Activated CD4-positive, CD25-positive, alpha-beta regulatory T cell (primary cell): ENCODE measurements at places on chromosomes 12 and 14.

GRCh38 chr12:100267603-100268281 lies 765 bp downstream of the SCYL2 start:
- no peak for DNase-seq

DNA sequence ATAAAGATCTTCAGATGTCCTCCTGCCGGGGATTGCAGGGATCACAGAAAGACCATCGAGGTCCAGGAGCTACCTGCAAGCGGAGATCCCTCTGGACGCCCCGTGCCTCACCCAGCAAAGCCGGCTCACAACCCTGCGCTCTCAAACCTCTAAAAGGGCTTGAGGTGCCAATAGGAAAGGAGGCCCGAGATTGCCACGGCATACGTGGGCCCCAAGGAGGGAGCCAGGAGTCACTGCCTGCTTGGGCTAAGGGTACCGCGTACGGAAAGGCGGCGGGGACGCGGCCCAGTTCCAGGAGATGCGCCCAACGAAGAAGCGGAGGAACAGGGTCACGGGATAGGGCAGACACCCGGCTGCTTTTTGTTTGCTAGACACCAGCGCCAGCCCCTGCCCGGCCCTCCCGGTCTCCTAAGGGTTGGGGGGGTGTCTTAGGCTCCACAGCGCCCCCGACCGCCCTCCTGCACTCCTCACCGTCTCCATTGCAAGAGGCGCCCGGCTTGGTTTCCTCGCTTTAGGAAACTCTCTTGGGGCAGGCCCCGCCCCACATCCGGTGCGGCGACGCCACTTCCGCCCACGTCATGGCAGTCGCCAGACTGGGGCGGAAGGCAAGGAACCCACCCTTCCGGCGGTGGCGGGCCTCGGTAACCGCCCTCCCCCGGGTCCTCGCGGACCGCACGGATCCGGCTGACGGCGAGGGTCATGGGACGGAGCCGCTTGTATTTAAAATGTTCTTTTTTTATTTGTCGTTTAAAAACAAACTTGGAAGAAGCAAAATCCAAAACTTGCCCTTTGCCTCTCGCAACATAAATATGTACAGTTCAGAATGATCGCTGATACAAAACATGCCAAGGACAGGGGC lies at the start of gene PRKAG1:
Gene PRKAG1, minus strand, starts transcription at position 516 of the 859 bp plus-strand sequence. Its CDS starts 36 bp downstream, at position 480.
- peak; percentile 89 for DNase-seq

DNA sequence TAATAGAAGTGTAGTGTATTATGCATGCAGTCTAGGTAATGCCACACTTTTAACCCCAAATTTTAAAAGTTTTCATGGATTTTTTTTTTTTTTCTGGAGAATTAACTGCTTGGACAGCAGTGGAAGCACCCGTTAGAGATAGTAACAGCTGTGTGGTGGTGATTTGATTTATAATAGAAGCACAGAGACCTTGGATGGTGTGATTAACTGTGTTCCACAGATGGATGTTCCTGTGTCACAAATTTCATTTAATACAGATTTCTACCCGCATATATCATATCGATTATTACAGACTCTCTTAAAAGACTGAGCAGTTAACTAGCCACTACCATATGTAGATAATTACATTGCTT lies 47.0 kb downstream of the IFT81 start:
- DNase-seq, result no peak

GRCh38 chr12:106758349-106759110 lies 16.0 kb upstream of the RIC8B start:
- no peak for DNase-seq

DNA sequence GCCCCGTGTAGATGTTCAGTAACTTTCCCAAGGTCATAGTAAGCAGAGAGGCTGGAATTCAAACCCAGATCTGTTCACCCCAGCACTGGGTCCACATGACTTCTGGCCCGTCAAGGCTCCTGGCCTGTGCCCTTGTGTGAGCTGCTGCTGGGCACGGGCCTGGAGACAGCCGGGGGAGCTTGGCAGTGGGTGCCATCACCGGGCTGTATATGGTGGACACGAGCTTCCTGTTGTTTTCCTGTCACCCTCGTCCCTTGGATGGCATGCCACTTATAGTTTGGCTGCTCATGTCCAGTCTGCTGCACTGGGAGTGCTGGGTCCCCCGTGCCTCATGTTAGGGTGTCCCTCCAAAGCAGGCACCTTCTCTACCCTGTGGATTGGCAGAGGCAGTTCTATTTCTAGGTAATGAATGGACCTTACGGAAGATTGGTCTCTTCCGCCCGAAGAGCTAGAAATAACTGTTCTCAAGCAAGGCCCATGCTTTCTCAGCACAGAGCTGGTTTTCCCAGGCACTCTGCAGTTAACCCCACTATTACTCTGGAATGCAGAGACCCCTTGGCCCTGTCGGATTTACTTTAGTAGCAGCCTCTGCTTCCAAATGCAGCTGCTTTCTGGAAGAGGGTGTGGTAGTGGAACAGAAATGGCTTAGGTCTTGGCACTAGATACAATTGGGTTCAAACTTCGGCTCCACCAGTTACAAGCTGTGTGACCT lies 44.3 kb downstream of the ELK3 start:
- DNase-seq, result no peak

DNA sequence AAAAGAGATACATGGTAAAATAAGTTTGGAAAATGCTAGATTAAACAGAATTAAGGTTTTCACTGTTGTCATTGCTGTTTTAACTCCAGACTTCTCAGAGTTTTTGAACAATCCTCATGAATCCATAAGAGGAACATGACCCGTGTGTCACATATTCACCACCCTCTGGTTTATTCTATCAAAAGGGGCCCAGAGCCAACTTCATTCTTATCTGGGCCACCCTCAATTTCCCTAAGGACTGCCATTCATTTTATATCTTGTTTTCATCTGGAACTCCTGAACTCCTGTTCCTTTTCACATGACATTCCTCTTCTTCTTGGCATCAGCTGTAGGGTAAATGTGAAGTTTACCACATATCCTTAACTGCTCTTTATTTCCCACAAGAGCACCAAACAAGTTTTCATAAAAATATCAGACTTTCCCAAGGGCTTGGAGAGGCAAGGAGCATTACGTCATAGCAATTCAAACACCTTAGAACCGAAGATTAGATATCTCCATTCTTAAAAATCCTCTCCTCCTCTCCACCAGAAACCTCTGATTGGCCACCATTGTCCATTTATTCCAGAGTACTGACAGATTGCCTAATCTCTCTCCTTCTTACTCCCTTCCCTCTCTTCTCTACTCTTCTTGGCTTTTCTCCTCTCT lies 225.2 kb downstream of the SEC23A start:
- DNase-seq, result no peak

- DNase-seq, result no peak
Observed at GRCh38 chr12:26346736-26347135, 151.4 kb downstream of the SSPN start.

- no peak for DNase-seq
Observed at GRCh38 chr12:131357185-131357747, 353.6 kb upstream of the SFSWAP start.

DNA sequence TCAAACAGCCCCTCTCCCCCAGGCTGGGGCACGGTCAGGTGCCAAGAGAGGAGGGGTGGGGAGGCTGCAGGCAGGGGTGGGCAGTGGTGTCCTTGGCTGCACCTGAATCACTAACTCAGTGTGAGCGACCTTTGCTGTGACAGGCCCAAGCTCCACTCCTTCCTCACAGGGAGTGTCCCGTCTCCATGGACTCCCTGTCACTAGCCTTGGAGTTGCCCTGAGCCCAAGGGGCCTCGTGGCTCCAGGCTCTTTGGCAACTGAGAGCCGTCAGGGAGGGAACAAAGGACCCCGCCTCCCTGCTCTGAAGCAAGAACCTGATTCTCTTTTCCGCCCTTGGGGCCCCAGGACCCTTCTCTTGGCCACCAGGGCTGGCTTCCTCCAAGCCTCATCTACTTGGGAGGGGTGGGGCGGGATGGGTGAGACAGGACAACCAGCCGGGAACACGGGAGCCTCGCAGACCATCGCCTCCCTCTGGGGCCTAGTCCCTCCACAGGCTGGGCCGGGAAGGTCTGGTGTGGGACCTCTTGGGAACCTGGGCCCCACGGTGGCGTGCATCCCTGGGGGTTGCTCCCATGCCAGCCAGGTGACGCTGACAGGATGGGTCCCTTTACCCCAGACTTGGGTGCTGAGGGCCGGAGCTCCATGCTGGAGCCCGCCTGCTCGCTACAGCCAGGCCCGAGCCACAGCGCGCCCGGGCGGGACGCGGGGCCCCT lies 935 bp upstream of the ADSS1 start:
- no peak for DNase-seq

DNA sequence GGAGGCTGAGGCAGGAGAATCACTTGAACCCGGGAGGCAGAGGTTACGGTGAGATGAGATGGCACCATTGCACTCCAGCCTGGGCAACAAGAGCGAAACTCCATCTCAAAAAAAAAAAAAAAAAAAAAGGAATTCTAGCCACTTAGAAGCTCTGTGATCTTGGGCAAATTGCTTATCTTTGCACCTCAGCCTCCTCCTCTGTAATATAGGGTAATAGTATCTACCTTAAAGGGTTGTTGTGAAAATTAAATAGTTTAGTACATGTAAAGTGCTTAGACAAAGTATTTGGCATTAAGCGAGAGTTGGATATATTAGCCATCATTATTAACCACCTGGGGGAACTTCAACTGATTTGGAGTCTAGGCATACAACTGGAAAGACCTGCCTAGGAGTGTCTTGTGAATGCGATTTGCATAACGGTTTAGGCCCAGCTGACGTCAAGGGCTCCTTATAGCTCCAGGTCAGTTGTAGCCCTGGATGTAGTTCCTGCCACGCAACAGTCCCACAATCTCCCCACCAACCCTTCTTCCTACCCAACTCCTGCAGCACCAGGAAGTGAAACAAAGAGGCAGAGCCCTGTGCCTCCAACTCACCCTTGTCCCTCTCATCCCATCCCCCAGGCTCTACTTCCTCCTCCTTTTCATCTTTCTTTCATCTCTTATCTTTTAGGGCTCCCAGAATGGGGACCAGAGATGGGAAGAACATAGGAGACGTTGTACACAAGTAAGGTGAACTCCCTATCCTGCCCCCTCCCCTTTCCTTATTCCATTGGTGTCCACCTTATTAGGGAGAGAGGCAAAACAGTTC lies 2.1 kb upstream of the IL23A start:
- DNase-seq, result no peak

DNA sequence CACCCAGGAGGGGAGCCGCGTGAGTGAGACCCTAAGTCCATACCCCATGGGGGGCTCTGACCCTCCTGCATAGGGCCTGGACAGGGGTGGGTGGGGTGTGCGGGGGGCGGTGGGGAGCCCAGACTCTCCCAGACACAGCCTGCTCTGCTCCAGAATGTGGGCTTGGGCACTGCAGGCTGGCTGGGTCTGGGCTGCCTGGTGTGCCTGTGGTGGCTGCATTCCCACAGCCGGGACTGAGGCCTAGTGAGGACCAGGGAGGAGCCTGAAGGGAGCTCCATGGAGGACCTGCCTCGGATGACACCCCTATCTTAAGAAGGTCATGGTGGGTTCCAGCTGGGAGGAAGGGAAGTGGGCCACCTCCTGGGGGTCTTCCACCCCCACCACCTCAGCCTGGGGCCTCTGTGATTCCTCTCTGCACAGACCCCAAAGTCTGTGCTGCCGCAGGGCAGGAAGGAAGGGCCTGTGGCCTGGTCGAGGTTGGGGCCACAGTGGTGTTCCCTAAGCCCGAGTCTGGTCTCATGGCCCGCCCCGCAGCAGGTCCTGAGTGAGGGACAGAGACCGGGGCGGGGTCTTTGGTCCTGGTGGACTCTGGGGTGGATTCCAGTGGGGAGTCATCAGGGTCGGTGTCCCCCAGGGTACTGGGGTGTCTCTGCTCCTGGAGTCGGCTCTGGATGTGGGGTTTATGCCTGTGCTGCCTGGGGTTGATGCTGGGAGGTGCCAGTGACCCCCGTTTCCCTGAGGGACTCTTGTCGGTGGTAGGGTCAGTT lies 392.3 kb downstream of the TMEM121 start:
- DNase-seq, result no peak

DNA sequence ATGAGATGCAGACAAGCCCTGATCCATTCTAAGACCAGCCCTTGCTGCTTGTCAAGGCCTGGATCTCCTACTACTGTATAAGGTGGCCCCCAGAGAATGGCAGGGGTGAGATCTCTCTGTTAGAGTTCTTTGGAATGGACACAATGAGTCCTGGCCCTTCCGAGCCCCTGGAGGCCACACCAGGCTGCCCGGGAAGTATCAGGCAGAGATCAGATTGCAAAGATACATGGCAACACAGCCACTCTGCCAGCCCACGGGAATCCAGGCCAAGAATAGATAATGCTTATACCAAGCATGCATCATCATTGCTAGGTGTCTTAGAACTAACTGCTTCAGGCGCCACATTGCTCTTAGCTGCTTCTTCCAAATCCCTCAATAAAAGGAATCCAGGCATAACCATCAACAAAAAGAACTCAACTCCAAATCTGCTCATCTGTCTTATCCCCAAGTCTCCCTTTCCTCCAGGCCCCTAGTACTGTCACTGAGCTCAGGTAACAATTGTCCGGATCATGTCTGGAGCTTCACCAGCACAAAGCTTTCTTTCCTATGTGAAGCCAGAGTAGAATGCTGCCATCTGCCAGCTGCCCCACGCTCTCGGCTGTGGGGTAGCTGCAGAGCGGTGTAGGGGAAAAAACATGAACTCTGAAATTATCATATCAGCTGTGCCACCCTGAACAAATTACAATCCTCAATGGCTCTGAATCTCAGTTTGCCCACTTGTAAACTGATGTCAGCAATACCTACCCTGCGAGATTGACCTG lies 5.5 kb upstream of the VASH1 start:
- DNase-seq, result no peak

- no peak for DNase-seq
Observed at GRCh38 chr12:49796606-49797448, 31.4 kb downstream of the NCKAP5L start.

DNA sequence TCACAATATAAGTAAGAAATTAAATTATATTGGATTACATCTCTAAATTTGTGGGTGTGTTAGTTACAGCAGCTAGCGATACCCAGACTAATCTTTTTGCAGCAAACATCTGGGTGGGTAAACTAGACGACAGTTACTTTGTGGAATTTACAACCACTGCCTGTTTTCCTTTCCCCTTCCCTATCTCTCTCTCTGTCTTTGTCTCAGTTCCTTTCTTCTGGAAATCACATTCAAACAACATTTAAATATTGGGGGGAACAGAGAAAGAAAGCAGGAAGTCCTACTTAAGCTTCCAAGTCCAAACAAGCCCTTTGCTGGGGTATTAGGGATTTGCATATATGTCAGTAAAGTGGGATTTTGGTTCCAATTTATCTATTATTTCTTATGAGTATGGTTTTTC lies 97.6 kb downstream of the WIF1 start:
- DNase-seq, result no peak

- no peak for DNase-seq
Observed at GRCh38 chr14:92353447-92353846, 30.5 kb downstream of the SLC24A4 start.

GRCh38 chr12:58681730-58682129 lies 238.6 kb downstream of the LRIG3 start:
- no peak for DNase-seq

GRCh38 chr12:98422812-98423211 lies 92.6 kb upstream of the TMPO start:
- DNase-seq, result no peak

GRCh38 chr12:52391618-52392002 lies 6.2 kb upstream of the KRT84 start:
- no peak for DNase-seq

GRCh38 chr12:12543959-12544358 lies 18.7 kb downstream of the DUSP16 start:
- no peak for DNase-seq

GRCh38 chr14:83974647-83975163 lies 1555.2 kb upstream of the FLRT2 start:
- DNase-seq, result no peak
